Activated CD4-positive, alpha-beta memory T cell treated with anti-CD3 and anti-CD28 coated beads, Interleukin-2, amount 10 ng/mL, durations not matched to agents 7 days and 5 days (primary cell): ENCODE measurements at places on chromosomes 4 and X. TPM values are rescaled to one million over a fixed set of nuclear protein-coding genes. Genes with fewer than 3 reads are reported as not detected.

DNA sequence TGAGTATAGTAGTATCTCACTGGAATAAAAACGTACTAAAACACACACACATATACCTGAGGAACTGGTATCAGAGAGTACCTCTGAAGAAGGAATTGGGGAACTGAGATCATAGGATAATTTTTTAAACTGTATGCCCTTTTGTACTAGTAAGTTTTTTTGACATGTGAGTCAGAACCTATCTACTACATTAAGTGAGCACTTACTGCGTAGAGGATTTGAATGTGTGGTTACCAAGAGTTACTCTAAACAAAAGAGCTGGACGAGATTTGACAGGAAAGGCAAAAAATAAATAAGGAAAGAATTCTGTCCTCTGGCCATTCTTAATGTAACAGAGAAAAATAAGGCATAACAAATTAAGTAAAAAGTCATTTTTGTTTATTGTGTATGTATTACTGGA lies 546.5 kb upstream of the FAT1 start:
- no peak overlapping the region for H3K4me3 ChIP-seq
- H3K36me3 ChIP-seq, result no peaks in the 10 kb centered on the region
- DNase-seq, result no peak

GRCh38 chr4:84394386-84394785 lies 104.7 kb downstream of the NKX6-1 start:
- no peak overlapping the region for H3K27ac ChIP-seq
- H3K4me3 ChIP-seq, result no peak overlapping the region
- no peaks in the 10 kb centered on the region for H3K36me3 ChIP-seq
- no peaks in the 10 kb centered on the region for H3K4me1 ChIP-seq
- DNase-seq, result no peak

DNA sequence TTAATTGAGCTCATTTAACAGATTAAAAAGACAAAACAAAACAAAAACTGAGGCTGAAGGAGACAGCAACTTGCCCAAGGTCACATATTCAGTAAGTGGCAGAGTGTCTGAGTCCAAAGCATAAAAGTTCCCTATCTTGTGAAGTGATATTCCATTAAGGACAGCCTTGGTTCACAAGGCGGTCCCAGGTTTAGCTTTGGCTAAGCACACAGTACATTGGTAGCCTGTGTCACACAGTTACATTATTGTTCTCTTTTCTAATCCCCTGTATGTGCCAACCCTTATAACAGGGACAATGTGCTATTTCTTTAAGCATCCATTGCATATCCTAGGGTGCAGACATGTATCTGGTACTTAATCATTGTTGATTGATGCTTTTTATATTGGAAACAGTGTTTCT lies 139.9 kb downstream of the NPNT start:
- H3K27ac ChIP-seq, result no peak overlapping the region
- peaks cover 8% of the 10 kb centered on the region for H3K27me3 ChIP-seq
- no peak for DNase-seq
- no peak overlapping the region for H3K4me3 ChIP-seq
- H3K4me1 ChIP-seq, result no peaks in the 10 kb centered on the region

DNA sequence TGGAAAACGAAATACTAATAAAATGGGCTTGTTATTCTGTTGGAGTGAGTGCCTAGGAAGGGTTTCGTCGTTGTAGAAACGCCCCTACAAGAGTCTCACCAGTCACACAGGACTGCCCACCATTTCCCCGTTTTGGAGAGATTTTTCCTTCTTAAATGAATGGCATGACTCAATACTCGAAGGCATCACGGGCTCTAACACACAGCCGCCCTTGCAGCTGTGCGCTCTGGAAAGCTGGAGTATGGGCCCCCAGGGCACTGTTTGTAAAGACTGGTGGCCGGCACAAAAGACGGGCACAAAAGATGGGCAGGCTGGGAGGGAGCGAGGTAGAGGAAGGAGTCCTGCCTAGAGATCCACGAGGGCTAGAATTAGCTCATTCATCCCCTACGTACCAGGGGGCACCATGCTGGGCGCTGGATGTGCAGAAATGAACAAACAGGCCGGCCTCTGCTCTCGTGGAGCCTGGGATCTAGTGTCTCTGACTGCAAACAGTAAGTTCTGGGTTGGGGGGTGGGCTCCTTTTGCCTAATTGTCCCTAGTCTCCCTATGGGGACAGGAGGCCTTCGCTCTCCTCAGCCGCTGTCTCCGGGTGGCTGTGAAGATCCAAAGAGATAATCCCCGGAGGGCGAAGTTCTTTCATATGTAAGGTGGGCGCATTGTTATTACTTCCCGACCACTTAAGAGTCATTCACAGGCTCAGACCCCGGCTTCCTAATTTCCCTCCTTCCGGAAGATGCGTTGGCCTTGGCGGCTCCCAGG lies 1.0 kb upstream of the SFRP2 start:
- H3K36me3 ChIP-seq, result peaks cover 4% of the 10 kb centered on the region
- no peak overlapping the region for H3K27ac ChIP-seq

DNA sequence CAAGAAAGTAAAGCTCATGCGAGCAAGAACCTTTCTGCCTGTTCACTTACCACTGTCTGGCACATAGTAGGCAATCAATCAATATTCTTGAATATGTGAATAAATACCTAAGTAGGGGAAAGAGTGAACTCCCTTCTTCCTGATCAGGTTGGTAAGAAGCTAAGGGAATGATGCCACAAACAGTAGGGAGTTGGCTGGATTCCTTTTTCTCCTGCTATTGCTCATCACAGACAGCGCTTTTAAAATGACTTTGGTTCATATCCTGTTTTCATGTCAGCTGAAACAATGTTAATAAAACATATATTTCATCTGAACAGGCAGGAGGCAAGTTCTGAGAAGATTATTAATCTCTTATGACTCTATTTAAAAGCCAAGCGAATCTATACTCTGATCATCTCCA lies 99.2 kb downstream of the NSUN7 start:
- peaks cover 35% of the 10 kb centered on the region for H3K27me3 ChIP-seq
- H3K4me3 ChIP-seq, result no peak overlapping the region
- no peaks in the 10 kb centered on the region for H3K36me3 ChIP-seq
- H3K4me1 ChIP-seq, result no peaks in the 10 kb centered on the region

Gene CENPVL1
- total RNA-seq, result not detected
